ENCODE measurements at places on chromosomes 16 and 17.

GRCh38 chr16:48197294-48197693, 41.5 kb upstream of the ABCC12 start:
- no peak for DNase-seq

GRCh38 chr16:783404-784161, 4.6 kb downstream of the RPUSD1 start:
- no peak for DNase-seq

DNA sequence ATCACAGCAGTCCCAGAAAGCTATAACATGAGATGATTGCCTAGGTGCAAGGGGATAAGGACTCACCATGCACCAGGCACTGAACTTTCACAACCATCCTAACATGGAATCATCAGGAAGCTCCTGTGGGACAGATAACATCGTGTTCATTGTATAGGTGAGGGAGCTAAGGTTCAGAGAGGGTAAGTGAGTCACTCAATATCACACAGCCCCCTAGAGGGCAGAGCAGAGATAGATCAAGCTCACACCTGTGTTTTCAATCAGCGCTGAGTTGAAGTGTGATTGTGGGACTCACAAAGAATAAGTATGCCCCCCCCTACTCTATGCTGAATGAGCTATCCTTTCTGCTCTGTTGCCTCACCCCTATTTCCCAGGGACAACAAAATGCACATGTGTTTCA, 377.7 kb upstream of the ERCC4 start:
- no peak for DNase-seq

GRCh38 chr17:82160075-82160474, 52.6 kb downstream of the CCDC57 start:
- DNase-seq = peak; percentile 63

DNA sequence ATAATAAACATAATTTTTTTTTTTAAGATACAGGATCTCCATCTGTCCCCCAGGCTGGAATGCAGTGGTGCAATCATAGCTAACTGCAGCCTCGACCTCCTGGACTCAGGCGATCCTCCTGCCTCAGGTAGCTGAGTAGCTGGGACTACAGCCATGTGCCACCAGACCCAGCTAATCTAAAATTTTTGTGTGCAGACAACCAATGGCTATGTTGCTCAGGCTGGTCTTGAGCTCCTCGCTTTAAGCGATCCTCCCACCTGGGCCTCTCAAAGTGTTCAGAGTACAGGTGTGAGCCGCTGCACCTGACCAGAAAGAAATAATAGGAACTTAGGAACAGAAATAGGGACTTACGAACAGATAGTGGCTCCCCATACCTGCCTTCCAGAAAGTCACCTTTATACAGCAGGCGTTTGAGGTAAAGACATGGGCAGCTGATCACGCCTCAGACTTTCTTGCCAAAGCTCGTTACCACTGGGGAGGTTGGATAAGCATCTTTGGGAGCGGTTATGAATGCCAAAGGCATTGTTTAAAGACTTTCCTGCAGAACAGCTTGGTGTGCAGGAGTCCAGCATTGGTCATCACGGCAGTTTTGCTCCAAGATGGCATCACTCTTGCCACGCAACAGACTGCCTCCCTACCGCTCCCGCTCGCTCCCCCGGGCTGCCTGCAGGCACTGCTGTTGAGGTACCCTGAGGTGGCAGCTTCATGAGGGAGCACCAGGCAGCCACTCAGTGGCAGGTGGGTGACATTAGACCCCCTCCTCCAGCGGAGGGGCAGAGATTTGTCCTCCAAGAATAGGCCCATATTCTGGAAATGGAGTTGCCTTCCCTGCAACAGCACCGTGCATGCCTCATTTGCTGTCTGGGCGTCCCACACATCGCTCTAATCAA, 13.6 kb downstream of the COX4I1 start:
- DNase-seq = no peak

DNA sequence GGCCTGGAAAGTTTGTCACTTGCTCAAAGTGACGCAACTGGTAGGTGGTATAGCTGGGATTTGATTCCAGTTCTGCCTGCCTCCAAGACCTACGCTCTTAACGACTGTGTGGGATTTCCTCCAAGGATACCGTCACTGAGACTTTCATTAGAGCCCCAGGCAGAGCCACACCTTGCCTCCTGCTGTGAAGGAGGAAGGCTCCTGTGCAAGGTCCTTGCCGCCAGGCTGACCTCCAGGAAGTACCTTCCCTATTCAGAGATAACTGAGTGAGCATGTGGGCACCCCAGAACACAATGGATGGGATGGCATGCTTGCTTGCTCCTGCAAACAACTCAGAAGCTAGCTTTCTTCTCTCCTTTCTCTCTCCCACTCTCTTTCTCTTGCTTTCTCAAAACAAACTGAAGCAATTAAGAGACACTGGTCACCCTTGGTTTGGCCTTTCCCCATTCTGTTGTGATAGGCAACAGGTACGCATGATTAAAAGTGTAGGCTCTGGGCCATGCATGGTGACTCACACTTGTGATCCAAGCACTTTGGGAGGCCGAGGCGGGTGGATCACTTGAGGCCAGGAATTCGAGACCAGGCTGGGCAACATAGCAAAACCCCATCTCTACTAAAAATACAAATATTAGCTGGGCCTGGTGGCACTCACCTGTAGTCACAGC, 30.7 kb downstream of the CACNG3 start:
- DNase-seq = no peak

DNA sequence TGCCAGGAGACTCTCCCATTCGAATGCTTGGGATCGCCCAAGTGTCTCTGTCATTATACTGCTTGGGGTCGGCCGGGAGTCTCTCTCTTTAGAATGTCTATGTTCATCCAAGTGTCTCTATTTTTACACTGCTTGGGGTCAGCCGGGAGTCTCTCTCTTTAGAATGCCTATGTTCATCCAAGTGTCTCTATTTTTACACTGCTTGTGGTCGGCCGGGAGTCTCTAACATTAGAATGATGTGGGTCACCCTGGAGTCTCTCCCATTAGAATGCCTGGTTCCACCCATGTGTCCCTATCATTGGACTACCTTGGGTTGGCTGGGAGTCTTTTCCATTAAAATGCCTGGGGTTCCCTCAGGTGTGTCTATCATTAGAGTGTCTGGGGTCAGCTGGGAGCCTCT, 2230.4 kb downstream of the TP53TG3F start:
- no peak for DNase-seq

DNA sequence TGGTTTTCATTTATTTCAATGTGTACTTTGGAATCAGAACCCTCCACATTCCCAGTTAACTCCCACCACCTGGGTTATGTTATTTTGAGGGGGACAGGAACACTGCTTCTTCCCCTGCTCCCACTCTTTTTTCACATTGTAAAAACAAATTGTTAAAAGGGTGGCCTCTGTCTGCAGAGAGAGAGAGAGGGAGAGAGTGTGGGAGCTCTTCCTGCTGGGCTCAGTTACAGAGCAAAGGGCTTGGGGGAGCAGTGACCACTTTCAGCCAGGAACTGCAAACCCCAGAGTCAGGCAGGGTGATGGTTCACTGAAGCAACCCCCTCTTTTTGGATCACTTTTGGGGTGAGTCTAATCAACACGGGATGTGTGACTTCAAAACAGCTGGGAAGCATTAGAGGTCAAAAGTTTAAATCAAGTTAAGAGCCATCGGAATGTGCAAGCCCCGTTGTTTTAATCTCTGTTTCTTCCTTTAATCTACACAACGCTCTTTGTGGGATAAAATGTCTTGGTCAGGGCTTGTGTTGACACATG, 577.0 kb upstream of the CDH11 start:
- no peak for DNase-seq

GRCh38 chr16:56615353-56615752, 7.0 kb downstream of the MT2A start:
- DNase-seq = no peak
